ENCODE measurements at places on chromosomes 11 and 22.

GRCh38 chr11:33147559-33147958 is 13.7 kb downstream of the CSTF3 start:
- no peak for DNase-seq

DNA sequence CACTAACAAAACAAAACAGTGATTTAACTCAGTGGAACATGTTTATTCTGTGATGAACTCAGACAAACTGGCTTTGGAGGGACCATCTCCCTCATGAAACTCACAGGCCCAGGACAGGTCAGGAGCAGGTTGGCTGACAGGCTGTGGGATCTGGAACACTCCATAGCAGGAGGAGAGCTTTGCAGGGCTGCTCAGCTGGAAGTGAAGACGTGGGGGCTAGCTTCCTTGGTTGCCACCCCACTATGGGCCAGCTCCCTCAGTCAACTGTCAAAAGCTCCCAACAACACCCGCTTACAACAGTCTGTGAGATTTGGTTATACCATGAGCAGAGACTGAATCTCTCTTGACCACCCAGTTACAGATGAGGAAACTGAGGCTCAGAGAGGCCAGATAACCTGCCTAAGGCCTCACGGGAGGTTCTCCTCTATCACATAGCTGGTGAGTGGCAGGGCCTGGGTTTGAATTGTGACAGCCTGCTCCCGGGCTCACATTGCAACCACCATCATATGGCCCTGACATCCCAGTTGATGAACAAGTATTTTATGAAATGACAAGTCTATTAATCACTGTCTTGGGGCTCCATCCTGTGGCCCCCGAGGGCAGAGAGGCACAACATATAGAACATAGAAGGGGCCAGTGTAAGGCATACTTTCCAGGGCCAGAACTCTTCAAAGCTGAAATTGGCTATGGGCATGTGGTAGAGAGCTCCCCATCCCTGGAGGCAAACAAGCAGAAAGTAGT is 473.4 kb downstream of the MN1 start:
- no peak for DNase-seq

- DNase-seq, result no peak
Measured at GRCh38 chr22:43232445-43232844, 45.5 kb upstream of the TTLL12 start.

- no peak for DNase-seq
Measured at GRCh38 chr11:82268627-82269026, 465.0 kb downstream of the FAM181B start.

DNA sequence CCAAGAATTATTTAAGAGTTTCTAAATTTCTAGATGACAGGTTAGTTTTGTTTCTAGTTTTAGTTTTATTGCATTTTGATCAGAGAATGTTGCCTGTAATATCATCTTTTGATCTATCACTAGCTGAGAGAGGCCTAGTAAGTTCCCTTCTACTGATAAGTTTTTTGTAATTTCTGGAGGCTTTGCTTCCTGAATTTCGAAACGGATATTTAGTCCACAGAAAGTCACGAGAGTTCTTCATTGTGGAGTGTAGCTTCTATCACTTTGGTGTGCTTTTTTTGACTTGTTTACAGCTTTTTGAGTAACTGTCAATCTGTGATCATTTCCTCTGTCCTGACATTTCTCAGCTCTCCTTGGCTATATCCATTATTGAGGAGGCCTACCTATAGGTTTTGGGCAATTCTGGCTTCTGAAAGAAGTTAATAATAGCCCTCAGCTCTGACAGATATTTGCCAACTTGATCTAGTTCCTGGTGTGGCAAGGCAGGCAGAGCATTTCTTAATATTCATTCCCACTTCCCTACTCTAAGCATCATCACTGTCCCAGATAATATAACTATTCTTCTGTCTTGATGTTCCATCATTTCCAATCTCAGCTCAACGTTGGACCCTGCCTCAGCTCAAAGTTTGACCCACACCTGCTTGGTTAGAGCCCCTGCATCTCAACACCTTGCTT is 171.3 kb downstream of the BLID start:
- DNase-seq, result no peak

Data from GM12865 (cell line).